ENCODE measurements at places on chromosomes 2 and 18.

- no peak for DNase-seq
These were observed 552.3 kb downstream of the KCNJ3 start for GRCh38 chr2:155250800-155251199.

- no peak for DNase-seq
These were observed 541.1 kb downstream of the SATB2 start for GRCh38 chr2:198916548-198917080.

GRCh38 chr2:188235364-188235763 lies 56.3 kb upstream of the GULP1 start:
- DNase-seq = no peak

- no peak for DNase-seq
These were observed 201.5 kb downstream of the PPP1R1C start for GRCh38 chr2:182187130-182187529.

- DNase-seq = no peak
These were observed 80.3 kb upstream of the HAAO start for GRCh38 chr2:42872721-42873120.

- no peak for DNase-seq
These were observed 10.5 kb downstream of the ONECUT2 start for GRCh38 chr18:57445488-57446319.

DNA sequence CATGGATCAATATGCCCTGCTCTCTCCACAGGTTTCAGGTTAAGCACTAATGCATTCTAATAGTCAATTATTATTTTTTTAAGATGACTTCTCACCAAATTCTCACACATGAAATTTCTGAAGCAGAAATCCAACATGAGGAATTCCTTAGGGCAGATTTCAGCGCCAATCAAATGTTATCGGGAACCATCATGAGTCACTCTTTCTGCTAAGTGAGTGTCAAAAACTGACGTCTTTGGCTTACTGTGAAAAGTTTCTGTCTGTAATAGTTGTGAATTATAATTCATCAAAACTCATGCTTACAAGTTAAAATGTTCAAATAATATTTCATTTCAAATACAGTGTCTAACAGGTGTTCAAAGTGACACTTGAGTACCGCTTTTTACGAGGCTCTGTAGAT lies 1038.6 kb downstream of the SOCS6 start:
- DNase-seq = no peak

- no peak for DNase-seq
These were observed 258.6 kb downstream of the CTNNA2 start for GRCh38 chr2:79771493-79771892.

DNA sequence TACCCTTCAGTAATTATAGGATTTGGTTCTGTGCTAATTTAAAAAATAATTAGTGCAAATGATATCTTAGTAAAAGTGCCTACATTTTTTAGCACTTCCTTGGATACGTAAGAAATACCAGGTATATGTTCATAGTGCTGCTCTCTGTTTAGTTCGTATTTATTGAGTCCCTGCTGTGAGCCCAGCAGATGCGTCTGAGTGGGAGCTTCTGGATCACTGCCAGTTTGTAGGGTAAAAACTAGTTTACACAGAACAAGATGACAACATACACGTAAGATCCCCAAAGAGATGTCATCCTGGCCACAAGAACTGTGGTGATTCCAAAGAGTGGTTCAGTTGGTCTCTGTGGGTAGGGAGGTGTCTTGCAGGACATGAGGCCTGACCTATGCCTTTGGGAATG lies 103.2 kb downstream of the CTIF start:
- DNase-seq = no peak

DNA sequence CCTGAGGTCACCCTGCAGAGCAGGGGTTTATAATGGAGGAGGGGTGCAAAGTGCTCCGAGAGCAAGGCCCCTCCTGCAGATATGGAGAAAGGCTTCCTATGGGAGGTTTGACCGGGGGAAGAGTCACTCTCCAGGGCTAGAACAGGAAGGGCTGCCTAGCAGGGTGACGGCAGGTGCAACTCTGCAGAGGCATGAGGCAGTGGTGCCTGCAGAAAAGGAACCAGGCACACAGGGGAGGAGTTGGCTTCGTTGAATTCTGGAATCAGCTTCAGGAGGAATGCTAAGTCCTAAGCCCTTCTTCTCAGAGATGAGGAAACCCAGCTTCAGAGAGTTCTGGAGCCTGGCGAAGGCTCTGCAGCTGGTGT lies 17.5 kb upstream of the HPCAL1 start:
- DNase-seq = no peak

DNA sequence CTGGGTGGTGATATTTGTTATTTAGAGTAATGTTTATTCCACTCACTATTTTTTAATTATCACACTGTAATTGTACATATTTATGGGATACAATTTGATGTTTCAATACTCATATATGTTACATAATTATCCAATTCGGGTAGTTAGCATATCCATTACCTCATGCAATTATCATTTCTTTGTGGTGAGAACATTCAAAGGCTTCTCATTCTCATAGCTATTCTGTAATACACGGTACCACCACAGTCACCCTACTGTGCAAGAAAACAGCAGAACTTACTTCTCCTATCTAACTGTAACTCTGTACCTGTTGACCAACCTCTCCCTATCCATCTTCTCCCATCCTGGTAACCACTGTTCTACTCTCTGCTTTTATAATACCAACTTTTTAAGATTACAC lies 4.6 kb downstream of the TBC1D8 start:
- DNase-seq = no peak

GRCh38 chr2:112087346-112088020 lies 32.4 kb downstream of the TMEM87B start:
- DNase-seq = no peak

GRCh38 chr2:105732955-105733607 lies 11.6 kb upstream of the NCK2 start:
- no peak for DNase-seq

GRCh38 chr2:179543361-179543901 lies 278.8 kb upstream of the SESTD1 start:
- DNase-seq = no peak

GRCh38 chr18:75818383-75818782 lies 390.9 kb upstream of the SMIM21 start:
- no peak for DNase-seq

GRCh38 chr2:232523682-232524597 lies 2.0 kb upstream of the CHRND start:
- DNase-seq = no peak

GRCh38 chr2:151482171-151482725 lies 72.5 kb downstream of the RIF1 start:
- no peak for DNase-seq

- no peak for DNase-seq
These were observed 2.4 kb downstream of the MEX3C start for GRCh38 chr18:51195086-51195450.

GRCh38 chr2:127486247-127487058 lies 39.8 kb downstream of the IWS1 start:
- DNase-seq = no peak

DNA sequence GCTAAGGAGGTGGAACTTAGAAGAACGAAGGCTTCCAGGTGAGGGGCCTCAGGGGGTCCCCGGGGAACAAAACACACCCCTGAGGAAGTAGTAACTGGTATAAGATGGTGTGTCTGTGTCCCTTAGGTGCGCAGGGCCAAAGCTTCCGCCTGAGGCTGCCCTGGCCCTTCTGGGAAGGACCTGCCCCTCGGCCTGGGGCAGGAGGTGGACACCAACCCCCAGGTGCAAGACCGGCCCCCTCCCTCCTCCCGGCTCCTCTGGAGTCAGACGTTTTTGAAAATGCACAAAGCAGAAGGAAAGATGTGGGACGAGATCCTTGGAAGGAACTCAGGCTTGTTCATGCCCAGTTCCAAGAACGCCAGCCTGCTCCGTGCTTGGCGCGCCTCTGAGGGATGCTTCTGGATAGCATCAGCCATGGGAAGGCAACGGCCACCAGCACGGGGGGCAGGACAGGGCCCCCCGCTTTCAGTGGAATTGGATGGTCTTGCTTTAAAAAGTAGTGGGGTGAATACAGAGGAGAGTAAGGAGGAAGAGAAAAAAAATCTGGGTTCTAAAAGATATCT lies 37.5 kb downstream of the MYT1L start:
- no peak for DNase-seq

- no peak for DNase-seq
These were observed 119.7 kb downstream of the PDCL3 start for GRCh38 chr2:100682536-100682935.

GRCh38 chr2:42510608-42511243 lies 16.9 kb upstream of the KCNG3 start:
- DNase-seq = no peak

DNA sequence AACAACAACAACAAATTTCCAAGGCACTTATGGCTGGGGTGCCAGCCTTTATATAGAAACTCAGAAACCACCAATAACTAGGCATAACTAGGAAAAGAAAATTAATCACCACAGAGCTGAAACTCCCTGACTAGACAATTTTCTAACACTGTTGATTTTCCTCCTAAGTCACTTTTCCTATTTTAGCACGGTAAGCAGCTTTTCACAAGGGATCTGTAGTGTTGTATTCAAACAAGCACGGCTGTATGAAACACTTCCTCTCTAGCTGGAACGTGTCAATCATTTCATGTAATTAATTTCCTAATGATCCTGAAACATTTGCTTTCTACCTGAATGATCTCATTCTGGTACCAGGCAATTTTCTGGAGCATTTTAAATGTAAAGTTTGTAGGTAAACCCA lies 645.0 kb downstream of the IRS1 start:
- DNase-seq = no peak

DNA sequence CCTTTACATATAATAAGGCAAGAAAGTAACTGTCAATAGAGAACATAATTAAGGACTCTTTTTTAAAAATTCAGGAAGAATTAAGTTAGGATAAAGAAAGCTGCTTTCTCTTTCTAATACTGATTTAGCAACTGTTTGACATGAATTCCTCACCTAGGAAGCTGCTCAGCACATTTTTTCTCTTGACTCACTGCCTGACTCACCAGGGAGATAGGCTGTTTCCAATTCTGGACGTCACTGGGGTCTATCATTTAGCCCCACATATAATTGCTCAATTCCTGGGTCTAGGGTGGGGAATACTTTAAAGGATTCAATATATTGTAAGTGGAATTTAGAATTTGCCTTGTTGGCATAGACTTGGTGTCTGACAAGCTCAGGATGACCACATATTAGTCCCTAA lies 50.8 kb upstream of the UGP2 start:
- no peak for DNase-seq

GRCh38 chr2:115163572-115163971 lies 721.1 kb downstream of the DPP10 start:
- DNase-seq = no peak

GRCh38 chr2:205158404-205158803 lies 523.9 kb upstream of the NRP2 start:
- no peak for DNase-seq

- no peak for DNase-seq
These were observed 66.7 kb upstream of the ZFP36L2 start for GRCh38 chr2:43292851-43293743.

GRCh38 chr2:60422826-60423483 lies 130.5 kb downstream of the BCL11A start:
- DNase-seq = no peak

- DNase-seq = no peak
These were observed 77.0 kb downstream of the CIB4 start for GRCh38 chr2:26564121-26564644.

- DNase-seq = no peak
These were observed 10.2 kb downstream of the TSHZ1 start for GRCh38 chr18:75220551-75221355.

GRCh38 chr18:79584491-79585394 lies 94.9 kb upstream of the CTDP1 start:
- DNase-seq = no peak

GRCh38 chr2:182581196-182581935 lies 134.7 kb upstream of the DNAJC10 start:
- no peak for DNase-seq

DNA sequence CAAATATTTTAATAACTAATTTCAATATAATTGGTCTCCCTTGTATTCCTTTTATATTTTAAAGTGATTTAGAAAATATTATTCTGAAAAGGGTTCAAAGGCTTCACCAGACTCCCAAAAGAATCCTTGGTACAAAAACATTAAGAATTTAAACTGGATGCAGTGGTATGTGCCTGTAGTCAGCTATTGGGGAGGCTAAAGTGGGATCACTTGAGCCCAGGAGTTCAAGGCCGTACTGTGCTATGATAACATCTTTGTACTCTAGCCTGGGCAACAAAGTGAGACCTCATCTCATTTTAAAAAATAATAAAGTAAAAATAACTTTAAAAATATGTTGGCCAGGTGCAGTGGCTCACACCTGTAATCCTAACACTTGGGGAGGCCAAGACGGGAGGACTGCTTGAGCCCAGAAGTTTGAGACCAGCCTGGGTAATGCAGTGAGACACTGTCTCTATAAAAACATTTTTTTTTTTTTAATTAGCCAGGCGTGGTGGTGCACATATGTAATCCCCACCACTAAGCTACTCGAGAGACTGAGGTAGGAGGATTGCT lies 14.7 kb downstream of the NCL start:
- no peak for DNase-seq

- no peak for DNase-seq
These were observed 50.5 kb downstream of the CYTIP start for GRCh38 chr2:157393348-157393747.

DNA sequence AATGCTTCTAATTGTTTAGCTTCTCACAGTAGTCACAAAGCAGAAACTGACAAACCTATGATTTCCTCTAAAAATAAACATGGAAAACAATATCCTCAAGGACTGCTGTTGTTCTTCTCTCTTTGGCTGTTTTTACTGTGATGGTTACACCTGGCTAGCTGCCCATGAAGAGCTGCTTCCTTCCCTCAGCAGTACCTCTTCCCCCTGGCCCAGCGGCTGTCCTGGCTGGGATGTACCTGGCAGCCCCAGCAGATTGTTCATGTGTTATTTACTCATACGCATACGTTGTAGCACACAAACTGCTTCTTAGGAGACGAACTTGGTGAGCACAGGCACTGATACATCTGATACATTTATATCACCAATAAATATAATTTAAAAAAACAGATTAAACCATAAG lies 27.4 kb downstream of the NEMP2 start:
- no peak for DNase-seq

DNA sequence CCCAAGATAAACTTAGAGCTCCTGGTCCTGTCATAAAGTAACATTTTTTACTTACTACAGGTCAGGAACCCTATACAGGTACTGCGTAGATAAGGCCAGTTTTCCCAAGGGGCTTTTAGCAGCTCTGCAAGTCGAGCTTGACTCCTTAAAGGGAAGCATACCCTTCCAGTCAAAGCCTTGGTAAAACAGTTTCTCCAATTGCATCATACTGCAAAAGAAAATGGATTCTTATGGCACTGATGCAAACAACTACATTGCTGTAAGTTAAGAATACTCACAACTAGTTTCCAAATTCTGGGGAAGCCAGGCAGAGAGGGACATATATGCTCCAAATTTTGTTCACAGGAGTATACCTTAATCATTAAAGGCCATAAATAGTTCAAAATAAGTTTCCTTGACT lies 31.0 kb downstream of the MYO3B start:
- no peak for DNase-seq

DNA sequence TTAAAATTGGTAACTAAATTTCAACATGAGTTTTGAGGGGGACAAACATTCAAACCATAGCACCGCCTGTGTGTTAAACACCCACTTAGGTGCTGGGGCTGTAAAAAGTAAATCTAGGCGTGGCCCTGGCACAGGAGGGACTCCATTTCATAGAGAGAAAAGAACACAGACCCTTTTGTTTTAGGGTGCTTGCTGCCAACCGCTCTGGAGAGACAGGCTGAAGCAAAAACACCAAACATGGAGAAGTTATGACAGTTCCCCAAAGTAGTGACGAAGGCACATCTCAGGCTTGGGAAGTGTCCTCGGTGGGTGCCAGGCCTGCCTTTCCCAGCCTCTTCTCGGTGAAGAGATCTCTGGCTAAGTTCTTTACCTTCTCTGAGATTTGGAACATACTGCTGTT lies 5.1 kb downstream of the ACTG2 start:
- DNase-seq = no peak
